ENCODE measurements at places on chromosomes 11 and 22.

- DNase-seq = peak; percentile 65
Measured at GRCh38 chr11:63837027-63837688, 1.8 kb upstream of the MARK2 start.

GRCh38 chr11:111097191-111097590, 148.3 kb upstream of the POU2AF2 start:
- DNase-seq = peak; percentile 49

DNA sequence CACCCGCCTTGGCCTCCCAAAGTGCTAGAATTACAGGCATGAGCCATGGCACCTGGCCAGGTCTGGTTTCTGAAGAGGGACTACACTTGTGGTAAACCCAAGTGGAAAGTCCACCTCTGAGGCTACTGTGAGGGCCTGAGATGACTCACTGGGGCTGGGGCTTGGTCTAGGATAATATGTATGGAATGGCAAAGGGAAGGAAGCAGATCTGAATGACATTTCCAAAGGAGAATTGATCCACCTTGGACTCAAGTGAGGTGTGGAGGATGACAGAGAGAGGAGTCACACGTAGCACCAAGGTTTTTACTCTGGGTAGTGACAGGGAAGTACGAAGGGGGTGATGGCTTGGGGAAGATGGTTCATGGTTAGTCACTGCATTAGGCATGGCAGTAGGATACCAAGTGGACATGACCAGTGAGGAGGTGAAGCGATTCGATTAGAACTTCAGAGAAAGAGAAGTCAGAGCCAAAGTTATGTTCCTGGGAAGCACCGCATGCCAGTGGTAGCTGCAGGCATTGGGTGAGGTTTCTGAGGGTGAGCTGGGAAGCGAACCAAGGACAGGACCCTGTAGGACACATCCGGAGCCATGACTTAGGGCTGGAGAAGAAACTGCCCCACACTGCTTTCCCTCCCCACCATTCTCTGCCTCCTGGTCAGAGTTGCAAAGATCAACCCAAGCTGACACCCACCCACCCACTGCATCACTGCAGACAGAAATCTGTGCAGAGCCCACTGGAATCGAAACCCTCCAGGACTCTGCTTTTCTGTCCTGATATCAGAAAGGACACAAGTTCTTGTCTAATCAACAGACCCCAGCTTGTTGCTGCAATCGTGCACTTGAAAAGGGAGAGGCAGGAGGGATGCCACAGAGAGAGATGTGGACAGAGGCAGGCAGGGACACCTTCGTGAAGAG, 13.0 kb upstream of the BCL9L start:
- peak; percentile 85 for DNase-seq

GRCh38 chr11:110833033-110833484, 120.8 kb upstream of the ARHGAP20 start:
- peak; percentile 60 for DNase-seq

DNA sequence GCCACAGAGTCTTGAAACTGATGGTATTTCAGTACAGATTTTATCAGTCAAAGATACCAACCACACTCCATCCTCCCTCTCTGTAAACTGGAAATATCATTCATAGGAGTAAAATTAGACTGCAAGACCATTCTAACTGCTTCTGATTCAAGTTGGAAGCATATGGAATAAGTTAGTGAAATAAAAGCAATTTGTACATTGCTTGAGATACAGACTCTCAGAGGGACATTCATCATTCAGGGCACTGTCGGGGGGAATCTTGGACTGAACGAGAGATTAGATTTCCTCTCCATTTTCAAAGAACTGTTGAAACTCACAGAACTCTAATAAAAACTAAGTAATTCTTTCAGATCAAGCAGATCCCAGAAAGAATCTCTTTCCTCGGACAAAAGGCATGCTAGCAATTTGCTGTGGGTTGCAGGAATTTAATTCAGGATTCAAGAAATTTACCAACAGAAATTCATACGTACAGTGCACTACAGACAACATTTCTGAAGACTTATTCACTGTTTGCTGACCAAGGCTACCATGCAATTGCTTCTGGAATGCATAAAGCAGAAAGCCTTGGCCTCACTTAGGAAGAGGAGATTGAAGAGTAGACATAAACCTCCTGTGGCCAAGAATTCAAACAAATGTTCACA, 34.1 kb downstream of the PAMR1 start:
- peak; percentile 98 for DNase-seq

GRCh38 chr11:109247071-109247470, 174.9 kb upstream of the C11orf87 start:
- peak; percentile 64 for DNase-seq

All from fibroblast of skin of abdomen (primary cell).